ENCODE measurements at places on chromosomes 12 and 14.

DNA sequence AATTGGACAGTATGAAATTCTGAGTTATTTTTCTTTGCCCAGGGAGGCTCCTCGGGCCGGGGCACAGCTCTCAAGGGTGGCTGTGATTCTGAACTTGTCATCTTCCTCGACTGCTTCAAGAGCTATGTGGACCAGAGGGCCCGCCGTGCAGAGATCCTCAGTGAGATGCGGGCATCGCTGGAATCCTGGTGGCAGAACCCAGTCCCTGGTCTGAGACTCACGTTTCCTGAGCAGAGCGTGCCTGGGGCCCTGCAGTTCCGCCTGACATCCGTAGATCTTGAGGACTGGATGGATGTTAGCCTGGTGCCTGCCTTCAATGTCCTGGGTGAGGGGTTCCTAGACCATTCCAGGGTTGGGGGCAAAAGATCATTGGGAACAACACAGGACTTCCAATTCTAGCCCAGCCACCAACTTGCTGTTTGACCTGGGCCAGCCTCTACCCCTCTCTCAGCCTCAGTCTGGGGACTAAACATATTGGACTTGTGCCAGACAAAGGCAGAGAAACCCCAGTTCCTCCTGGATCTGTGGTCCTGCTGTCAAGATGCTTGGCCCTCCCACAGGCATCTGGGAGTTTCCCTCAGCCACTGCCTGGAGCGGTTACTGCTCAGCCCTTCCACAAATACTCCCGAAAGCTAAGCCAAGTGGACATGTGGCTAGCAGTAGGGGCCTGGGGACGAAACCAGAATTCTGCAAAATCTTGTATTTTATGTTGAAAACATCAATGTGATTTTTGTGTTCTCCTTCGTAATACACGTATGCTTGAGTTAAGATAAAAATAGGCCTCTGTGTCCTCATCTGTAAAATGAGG is 3.5 kb downstream of the OAS3 start:
- DNase-seq, result no peak

DNA sequence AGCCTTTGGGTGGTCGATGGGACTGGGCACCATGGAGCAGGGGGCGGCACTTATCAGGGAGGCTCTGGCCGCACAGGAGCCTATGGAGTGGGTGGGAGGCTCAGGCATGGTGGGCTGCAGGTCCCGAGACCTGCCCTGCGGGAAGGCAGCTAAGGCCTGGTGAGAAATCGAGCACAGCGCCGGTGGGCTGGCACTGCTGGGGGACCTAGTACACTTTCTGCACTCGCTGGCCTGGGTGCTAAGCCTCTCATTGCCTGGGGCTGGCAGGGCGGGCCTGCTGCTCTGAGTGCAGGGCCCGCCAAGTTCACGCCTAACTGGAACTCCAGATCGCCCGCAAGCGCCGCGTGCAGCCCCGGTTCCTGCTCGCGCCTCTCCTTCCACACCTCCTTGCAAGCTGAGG is 33.1 kb upstream of the SLCO1B3 start:
- DNase-seq, result no peak

- no peak for DNase-seq
Measured at GRCh38 chr12:58761308-58761707, 159.0 kb downstream of the LRIG3 start.

- no peak for DNase-seq
Measured at GRCh38 chr12:103647267-103647666, 60.2 kb downstream of the STAB2 start.

GRCh38 chr12:110640275-110641025 is 26.5 kb downstream of the TCTN1 start:
- DNase-seq, result no peak

Data from WERI-Rb-1 (cell line).